ENCODE measurements at places on chromosomes 16 and 17.

- no peak for DNase-seq
These were observed 77.4 kb upstream of the TOB1 start for GRCh38 chr17:50943575-50943933.

DNA sequence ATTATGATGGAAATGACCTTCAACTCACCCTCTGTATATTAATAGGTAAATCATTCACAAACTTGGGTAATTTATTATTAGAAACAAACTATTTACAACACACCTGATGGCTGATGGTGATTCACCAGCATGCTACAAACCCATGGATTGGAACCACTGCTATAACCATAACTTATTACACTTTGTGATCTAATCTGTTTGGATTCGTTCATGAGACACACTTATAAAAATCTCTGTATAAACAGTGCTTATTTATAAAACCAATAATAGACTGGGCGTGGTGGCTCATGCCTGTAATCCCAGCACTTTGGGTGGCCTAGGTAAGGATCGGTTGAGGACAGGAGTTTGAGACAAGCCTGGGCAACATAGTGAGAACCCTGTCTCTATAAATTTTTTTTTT is 16.0 kb downstream of the SMIM36 start:
- DNase-seq = no peak

DNA sequence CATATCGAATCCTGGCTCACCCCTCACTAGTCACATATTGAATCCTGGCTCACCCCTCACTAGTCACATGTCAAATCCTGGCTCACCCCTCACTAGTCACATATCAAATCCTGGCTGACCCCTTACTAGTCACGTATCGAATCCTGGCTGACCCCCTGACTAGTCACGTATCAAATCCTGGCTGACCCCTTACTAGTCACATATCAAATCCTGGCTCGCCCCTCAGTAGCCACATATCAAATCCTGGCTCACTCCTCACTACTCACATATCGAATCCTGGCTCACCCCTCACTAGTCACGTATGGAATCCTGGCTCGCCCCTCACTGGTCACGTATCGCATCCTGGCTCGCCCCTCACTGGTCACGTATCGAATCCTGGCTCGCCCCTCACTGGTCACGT is 156.7 kb upstream of the RPH3AL start:
- no peak for DNase-seq

GRCh38 chr17:10460062-10460461 is 9.3 kb downstream of the MYH4 start:
- no peak for DNase-seq

GRCh38 chr17:61247439-61247838 is 152.2 kb upstream of the TBX2 start:
- no peak for DNase-seq

GRCh38 chr17:15945527-15946191 is 729 bp downstream of the ADORA2B start:
- DNase-seq = no peak
